GM23338 (cell line): ENCODE measurements at places on chromosomes 1 and 21. TPM values are rescaled to one million over a fixed set of nuclear protein-coding genes. Genes with fewer than 3 reads are reported as not detected.

DNA sequence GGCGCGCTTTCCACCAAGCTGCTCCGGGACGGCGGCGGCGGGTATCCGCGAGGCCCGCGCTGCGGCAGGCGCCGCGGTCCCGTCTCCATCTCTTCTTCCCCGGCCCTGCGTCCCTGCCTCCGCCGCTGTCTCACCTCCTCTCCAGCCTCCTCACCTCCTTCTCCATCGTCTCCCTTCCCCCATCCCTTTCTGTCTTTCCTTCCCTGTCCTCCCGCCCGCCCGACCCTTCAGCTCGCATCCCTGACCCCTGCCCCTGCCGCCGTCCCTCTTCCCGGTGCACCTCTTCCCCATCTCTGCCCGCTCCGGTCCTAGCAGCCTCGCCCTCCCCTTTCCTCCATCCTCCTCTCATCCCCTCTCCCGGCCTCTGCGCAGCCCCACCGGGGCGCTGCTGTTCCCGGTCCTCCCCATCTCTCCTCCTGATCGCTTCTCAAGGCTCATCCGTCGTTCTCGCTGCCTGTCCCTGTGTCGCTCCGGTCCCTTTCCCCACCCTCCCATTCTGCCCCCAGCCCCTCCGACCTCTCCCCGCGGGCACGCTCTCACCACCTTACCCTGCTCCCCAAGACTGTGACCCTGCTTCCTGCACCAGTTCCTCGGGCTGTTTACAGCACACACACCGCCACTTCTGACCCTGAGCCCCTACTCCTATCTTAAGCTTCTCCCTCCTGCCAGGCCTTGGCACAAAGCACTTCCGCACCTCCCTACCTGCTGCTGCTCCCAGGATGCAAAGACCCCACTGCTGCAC, 760 bp upstream of the NPHP4 start:
- peak; percentile 57 for DNase-seq

GRCh38 chr1:229186373-229187056, 84.4 kb upstream of the RAB4A start:
- no peak for DNase-seq

GRCh38 chr1:42825036-42825851, 8.0 kb upstream of the SVBP start:
- no peak for DNase-seq

Gene S100A9
- not detected in 2 replicates for total RNA-seq

Gene HSF2BP
- total RNA-seq, result 2.0 and 2.3 TPM in 2 replicates

Gene NGF
- total RNA-seq, result 0.28 TPM in 1 of 2 replicates, not detected in the other

Gene REN
- total RNA-seq, result not detected in 2 replicates

GRCh38 chr1:12438349-12438924, 179.6 kb downstream of the DHRS3 start:
- no peak for DNase-seq

GRCh38 chr1:237226177-237226944, 184.4 kb downstream of the RYR2 start:
- DNase-seq, result no peak

Gene LIPI
- not detected in 2 replicates for total RNA-seq

- no peak for DNase-seq
Measured at GRCh38 chr1:20354610-20355009, 63.9 kb downstream of the VWA5B1 start.

Gene FAM43B
- total RNA-seq, result 3.0 and 3.6 TPM in 2 replicates

Gene NLRP3
- total RNA-seq, result 0.42 TPM in 1 of 2 replicates, not detected in the other
